ENCODE measurements at places on chromosomes 12 and 14.
A peak's percentile ranks its signal among the peaks of the same experiment; 100 is the strongest.

GRCh38 chr12:103269946-103270345 lies 225.8 kb downstream of the C12orf42 start:
- no peak for DNase-seq

DNA sequence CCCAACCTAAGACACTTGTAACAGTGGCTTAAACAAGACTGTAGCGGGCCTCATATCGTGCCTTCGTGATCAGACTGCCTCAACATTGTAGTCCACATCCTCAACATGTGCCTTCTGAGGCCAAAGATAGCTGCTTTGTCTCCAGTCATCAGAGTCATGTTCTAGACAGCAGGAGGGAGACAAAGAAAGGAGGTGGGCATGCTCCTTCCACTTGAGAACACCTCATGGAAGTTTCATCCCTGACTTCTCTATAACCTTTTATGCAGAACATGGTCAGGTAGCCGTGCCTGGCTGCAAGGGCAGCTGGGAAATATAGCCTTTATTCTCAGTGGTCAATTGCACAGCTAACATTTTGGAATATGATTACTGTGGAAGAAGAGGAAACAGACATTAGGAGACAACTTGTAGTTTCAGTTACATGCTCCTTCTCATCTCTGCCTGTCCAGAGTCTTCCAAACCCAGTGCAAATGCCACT lies 25.3 kb upstream of the DHRS2 start:
- DNase-seq: no peak

DNA sequence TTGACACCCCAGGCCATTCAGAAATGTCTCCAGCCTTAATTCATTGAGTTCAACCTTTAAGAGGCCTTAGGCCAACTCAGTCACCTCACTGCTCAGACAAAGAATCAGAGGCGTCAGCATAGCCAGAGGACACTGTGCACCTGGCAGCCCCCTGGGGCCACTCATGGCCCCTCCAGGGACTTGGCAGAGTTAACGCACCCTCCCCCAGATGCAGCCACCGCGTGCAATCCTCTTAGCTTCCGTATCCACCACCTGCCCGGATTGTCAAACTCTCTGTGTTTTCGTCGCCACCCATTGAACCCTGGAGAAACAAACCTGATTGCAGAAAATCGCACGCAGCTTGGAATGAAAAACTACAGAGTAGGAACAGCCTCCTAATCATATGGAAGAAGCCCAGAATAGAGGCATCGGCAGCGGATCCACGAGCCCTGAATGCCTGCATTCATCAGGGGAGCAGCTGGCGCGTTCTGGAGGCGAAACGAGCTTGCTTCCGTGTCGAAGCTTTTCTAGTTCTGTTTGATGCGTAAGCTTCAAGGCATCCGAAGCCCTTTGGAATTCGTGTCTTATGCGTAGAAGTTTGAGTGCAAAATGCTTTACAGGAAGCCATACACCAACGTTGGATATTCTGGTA lies 22.4 kb downstream of the BRI3BP start:
- DNase-seq: no peak

GRCh38 chr12:20442322-20442721 lies 74.0 kb downstream of the PDE3A start:
- DNase-seq: no peak

- DNase-seq: peak; percentile 67
Measured at GRCh38 chr12:6768990-6769389, 2.8 kb downstream of the PTMS start.

GRCh38 chr12:91044586-91044985 lies 13.2 kb downstream of the KERA start:
- no peak for DNase-seq

GRCh38 chr12:104132351-104132956 lies 5.6 kb downstream of the NFYB start:
- DNase-seq: no peak

- DNase-seq: peak; percentile 87
Measured at GRCh38 chr14:41604721-41605531, 1.8 kb upstream of the LRFN5 start.

GRCh38 chr12:99476956-99477355 lies 170.6 kb upstream of the GARIN6 start:
- no peak for DNase-seq

DNA sequence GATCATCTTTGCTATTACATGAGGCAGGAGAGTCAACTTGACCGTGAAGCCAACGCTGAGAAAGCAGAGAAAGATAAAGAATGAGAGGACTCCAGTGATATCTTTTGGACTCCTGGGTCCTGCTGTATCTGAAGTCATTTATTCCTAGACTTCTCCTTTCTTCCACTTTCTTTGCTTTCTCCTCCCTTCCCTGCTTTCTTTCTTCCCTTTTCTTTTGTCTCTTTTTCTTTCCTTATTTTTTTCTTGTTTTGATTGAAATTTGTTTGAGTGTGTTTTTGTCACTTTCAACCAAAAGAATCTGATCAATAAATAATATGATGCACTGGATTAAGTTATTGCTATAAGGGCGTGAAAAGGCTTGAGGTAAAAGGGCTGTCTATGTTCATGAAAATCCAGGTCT lies 13.4 kb upstream of the GALNT6 start:
- DNase-seq: no peak

DNA sequence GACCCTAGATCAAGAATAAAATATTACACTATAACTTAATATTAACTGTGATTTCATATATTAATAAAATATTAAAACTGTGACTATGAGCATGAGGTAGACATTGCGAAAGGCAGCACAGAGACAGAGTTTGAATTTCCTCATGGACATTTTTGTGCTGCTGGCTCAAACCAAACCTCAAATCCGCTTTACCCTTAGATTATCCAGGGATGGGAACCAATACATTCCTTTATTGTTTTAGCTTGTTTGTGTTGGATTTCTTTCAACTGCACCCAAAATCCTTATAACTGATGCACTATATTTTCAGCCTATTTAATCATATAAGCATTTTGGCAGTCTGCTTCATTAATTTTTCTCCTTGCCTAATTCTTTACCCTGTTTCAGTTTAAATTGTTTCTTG lies 436.7 kb downstream of the ATP23 start:
- DNase-seq: no peak

- no peak for DNase-seq
Measured at GRCh38 chr14:61213191-61213621, 67.9 kb downstream of the TMEM30B start.

- peak; percentile 40 for DNase-seq
Measured at GRCh38 chr12:93502802-93503623, 35.7 kb downstream of the MRPL42 start.

DNA sequence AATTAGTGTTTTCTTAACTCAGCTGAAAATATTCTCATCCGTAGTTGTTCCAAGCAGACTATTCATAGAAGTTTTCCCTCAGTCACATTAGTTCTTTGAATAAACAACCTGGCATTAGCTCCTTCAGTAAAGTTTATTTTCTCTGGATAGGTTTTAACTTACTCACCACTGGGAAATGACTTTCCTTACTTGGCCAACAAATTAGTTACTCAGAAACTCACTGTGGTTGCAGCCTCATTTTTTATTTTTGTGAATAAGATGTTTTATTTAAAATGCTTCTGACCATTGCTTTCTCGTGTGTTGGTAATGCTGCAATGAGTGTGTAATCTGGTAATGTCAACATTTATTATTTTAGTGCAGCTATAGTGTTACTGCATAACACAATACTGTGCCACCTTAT lies 74.9 kb downstream of the NOVA1 start:
- DNase-seq: no peak

- no peak for DNase-seq
Measured at GRCh38 chr12:116713527-116713926, 24.3 kb downstream of the SPRING1 start.

GRCh38 chr14:36955376-36955775 lies 217.0 kb downstream of the SLC25A21 start:
- DNase-seq: no peak

DNA sequence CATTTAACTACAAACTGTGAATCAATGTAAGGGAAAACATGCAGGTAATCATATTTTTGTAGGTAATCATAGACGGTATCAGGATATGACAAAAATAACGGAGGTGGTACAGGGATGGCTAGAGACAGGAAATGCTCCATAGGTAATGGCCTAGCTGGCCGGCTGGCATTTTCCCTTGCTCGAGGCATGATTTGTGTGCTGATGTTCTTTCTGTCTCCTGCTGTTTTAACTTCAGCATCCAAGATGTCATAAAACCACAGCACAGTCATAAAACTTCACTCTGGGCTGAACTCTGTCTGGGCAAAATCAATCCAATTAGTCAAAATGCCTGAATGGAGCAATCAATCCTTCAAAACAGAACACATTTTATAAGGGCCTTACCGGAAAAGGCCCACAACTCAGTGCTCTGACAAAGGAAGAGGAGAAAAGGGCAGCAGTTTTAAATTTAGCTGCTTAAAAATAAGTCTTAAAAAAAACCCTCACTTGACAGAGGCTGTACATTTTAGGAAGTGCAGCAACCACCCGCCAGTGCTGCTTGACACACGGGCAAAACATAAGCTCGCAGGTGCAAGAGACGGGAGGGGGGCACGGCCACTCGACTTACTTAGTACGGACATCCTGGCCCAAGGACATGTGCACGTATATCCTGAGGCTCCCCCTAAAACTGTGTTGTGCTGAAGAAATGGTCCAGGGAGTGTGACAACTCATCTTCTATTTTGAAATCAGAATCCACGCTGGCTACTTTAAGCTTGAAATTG lies 40.5 kb upstream of the GPR68 start:
- no peak for DNase-seq

- no peak for DNase-seq
Measured at GRCh38 chr14:30770376-30770775, 104.0 kb upstream of the COCH start.

DNA sequence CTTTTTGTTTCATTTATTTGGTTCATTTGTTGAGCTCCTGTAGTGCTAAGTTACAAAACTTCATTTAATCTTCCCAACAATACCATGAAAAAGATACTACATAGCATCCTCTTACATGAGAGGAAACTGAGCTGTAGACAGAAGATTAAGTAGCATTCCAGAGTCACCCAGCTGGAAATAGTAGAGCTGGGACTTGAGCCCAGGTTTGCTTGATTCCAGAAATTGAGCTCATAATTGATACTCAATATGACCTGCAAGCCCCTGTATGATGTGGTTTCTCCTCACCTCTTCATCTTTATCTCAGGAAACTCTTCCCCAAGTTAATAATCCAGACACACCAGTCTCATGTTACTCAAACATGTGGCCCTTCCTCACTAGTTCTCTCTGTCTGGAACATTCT lies 87.0 kb upstream of the DAAM1 start:
- no peak for DNase-seq

- DNase-seq: no peak
Measured at GRCh38 chr14:61645247-61645646, 50.1 kb upstream of the HIF1A start.

DNA sequence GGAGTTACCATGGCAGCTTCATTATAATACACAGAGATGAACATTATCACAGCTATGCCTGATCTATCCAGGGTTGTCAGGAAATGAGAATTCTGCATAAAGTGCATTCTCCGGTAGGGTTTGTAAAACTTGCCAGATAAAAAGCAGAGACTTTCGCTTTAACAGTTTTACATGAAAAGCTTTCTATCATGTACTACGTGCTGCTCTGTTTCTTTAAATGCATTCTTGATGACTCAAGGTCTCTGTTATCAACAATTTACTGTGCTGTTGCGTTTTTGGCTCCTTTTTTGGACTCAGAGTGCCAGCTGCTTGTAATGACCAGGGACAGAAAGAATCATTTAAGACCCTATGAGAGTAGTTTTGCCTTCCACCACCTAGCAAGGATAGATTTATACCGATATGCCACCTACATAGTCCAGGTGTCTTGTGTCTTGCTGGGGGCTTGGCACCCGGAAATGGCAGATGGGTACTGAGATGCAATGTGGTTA lies 371.2 kb downstream of the BTG1 start:
- DNase-seq: no peak

- DNase-seq: no peak
Measured at GRCh38 chr12:22333713-22334409, 646 bp downstream of the ST8SIA1 start.

DNA sequence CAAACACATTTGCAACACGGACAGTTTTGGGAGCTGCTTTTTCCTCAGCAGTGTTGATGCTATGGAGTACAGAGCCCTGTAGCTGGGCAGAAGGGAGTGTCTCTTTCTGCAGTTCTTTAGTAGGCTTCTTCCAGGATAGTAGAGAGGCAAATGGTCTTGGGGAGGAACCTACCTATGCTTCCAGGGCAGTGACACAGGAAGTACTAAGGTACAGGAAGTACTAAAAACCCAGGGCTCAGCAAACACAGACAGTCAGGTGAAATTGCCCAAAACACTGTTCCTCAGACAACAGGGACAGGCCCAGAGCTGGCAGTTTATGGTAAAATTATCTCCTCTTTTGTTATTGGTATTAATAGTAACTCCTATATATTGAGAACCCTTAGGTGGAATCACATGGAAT lies 217.6 kb downstream of the TTC8 start:
- DNase-seq: no peak

DNA sequence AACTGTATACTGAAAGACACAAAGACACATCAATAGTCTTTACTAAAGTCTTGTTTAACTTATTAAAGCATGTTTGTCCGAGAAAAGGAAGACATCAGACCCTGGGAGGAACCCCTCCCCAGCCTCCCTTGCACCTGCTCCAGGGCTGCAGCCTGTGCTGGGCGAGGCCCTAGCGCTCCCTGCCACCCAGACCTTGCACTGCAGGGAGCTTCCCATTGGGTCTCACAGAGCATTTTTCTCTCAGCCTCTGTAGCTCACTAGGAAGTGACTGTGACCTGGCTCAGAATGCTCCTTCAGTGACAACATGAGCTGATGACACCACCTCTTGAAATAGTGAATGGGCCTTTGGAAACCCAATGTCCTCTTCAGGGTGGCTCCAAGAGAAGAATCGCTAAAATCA lies 461.2 kb downstream of the TMEM121 start:
- no peak for DNase-seq

- peak; percentile 67 for DNase-seq
Measured at GRCh38 chr14:85528897-85529631, 880 bp upstream of the FLRT2 start.

GRCh38 chr12:129083121-129083840 lies 230.0 kb downstream of the GLT1D1 start:
- no peak for DNase-seq

GRCh38 chr14:103362780-103363179 lies 22.4 kb upstream of the MARK3 start:
- no peak for DNase-seq

- no peak for DNase-seq
Measured at GRCh38 chr14:53022593-53022992, 71.7 kb upstream of the FERMT2 start.

GRCh38 chr14:26928019-26928418 lies 330.2 kb upstream of the NOVA1 start:
- no peak for DNase-seq

- peak; percentile 53 for DNase-seq
Measured at GRCh38 chr14:91114079-91115065, 499 bp downstream of the DGLUCY start.

DNA sequence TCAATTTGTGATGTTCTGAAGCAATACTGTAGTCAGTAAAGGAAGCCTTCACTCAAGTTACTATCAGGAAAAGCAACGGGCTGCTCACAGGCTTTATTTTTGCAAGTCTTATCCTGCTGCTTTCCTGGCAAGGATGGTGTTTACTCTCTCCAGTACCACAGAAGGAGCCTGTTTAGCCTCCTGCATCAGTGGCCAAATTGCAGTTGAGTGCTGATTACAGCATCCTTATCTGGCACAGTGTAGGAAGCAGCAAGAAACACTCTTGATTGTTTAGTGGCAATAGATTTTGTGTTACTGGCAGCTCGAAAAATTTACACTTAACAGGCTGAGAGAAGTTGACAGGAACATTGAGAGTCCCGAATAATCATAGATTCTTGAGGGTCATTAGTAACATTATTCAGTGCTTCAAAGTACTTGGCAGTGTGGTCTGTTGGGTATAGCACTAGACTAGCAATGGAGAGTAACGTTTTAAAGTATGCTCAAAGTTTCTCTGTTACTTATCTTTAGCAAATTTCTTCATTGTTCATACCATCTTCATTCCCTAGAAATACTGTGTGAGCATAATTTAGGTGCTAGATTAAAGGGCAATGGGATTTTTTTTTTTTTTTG lies 11.7 kb downstream of the TULP3 start:
- no peak for DNase-seq
